ENCODE measurements at places on chromosomes 6 and 20.

- no peak for DNase-seq
Observed at GRCh38 chr6:155267411-155267810, 3.6 kb downstream of the CLDN20 start.

- DNase-seq = no peak
Observed at GRCh38 chr6:56649782-56650181, 7.1 kb upstream of the DST start.

DNA sequence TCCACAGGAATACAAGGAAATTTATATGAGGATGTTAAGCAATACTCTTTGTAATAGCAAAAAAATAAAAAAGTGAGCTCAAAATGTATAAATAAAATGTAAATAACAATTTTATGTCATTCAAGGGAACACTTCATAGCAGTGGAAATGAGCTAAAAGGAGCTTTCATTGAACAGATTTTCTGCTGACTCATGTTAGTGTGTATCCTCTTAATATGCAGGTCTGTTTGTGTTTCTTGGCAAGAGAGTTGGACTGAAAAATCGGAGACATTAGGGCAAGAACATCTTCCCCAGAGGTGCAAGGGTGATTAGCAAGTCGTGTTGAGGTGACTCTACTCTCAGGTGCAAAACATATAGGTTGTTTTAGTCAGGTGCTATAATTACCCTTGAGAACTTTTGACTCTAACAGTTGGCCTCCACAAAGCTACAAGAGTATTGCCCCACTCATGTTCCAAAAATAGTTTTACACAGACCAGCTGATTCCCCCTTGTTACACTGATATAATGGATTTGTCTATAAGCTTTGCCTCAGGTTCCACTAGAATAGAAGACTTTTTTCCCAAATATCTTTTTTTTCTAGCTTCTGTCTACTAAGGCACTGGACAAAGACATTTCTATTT, 702.9 kb downstream of the TENT5A start:
- no peak for DNase-seq

GRCh38 chr6:106924694-106925523, 49.6 kb downstream of the CD24 start:
- no peak for DNase-seq

DNA sequence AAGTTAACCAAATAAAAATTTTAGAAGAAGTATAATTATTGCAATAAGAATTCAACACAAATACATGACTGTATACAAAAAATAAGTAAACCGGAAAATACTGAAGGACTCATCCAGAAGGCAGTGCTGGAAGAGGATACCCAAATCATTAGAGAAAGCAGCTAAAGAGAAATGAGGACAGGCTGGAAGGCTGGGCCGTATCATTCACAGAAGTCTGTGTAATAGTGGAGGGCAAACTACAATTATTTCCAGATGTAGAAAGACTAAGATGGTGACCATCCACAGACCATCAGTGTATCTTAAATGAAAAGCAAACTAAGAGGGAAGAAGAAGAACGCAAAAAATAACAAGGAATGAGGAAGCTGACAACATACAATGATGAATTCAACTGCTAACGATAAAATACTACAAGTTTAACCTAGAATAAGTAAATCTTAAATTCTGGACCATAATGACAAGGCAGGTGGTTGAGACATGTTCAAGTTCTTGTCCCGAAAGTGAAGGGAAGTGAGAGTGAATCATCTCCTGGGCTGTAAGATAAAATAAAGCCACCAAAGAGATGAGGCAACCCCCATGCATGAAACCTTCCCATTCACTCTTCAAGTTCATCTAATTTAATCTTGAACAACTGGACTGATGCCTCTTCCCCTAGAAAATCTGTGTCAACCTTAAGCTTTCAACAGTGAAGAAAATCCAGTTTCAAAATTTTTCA, 71.5 kb downstream of the SLC23A2 start:
- no peak for DNase-seq

DNA sequence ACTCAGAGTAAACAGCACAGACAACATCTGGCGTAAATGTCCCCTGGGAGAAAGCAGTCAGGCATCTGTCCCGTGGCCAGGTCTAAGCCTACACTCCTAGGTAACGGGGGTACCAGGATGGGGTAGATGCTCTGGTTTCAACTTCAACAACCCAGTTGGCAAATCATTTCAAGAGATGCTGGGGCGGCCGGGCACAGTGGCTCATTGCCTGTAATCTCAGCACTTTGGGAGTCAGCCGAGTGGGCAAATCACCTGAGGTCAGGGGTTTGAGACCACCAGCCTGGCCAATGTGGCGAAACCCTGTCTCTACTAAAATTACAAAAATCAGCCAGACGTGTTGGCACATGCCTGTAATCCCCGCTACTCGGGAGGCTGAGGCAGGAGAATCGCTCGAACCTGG, 12.3 kb downstream of the PREX1 start:
- DNase-seq = no peak

DNA sequence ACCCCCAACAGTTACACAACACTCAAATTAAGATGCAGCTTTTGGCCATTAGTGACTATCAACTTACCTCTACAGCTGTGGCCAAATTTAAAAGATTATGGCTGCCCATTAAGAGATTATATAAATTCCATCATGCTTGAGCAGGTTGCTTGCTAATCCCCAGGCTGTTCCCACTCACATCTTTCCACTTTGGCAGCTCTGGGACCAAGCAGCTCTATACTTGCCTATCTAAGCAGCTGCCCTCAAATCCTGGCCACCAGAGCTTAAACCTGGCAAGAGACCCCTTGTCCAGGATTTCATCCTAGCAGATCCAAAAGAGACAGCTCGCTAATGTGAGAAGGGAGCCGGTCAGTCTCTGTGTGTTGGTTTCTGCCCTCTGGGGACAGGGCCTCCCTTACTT, 127.9 kb downstream of the SLC23A2 start:
- no peak for DNase-seq

- DNase-seq = peak; percentile 64
Observed at GRCh38 chr6:165662041-165662748, 846 bp downstream of the PDE10A start.

GRCh38 chr6:79605061-79605460, 26.1 kb upstream of the SH3BGRL2 start:
- no peak for DNase-seq

DNA sequence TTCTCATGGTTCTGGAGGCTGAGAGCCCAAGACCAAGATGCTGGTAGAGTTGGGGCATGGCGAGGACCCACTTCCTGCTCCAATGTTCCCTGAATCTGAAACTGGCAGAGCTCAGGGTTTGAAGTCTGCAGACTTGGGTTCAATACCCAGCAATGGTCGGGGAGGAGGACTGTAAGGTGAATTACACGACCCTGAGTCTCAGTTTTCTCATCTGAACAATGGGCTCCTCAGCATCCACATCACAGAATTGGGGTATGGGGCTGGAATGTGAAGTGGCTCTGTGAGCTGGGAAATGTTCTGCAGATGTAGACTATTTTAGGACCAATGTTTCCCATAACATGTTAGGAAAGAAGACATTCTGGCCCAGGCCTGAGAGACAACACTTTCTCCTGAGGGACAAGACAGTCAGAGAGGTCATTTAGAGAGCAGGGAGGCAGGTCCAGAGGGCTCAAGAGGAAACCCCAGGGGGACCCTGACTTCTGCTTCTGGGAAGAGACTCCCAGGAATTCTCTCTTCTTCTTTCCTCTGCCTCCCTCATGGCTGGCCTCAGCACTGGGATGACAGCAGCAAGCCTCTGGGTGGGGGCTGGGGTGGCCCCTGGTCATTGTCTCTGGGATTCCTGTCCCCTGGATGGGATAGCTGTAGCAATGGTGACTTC, 141.3 kb upstream of the PMEPA1 start:
- no peak for DNase-seq

- DNase-seq = no peak
Observed at GRCh38 chr6:52787917-52788316, 15.7 kb downstream of the GSTA1 start.

DNA sequence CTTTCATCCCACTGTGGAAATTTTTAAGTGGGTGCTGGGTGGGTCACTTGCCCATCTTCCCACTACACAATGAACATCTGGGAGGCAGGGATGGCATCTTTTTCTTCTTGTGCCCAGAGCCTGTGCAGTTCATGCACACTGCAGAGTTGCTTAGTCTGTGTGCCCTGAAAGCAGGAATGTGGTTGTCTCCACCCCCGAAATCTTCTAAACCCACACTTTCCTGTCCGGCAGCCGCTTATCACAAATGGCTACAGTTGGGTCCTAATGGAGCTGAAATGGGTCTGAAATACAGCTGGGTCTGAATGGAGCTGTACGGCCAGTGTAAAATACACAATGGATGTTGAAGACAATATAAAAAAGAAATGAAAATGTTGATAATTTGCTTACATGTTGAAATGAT, 112.1 kb upstream of the PMEPA1 start:
- no peak for DNase-seq

DNA sequence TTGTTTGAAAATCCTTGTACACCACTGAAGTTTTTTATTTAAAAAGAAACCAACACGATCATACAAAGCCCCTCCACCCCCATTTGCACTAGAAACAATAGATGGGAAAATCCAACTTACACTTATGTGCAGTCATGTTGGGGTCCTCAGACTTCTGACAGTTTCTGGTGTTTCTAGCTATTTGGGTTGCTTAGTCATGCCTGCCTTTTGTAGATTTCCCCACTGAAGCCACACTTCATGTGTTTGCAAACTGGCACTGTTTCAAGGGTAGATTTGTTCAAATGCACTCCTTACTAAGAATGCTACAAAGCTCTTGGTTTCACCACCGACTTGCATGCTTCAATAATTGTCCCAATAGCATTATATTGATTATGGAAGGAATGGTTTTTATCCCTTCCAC, 1.5 kb downstream of the SH3BGRL2 start:
- DNase-seq = peak; percentile 23

DNA sequence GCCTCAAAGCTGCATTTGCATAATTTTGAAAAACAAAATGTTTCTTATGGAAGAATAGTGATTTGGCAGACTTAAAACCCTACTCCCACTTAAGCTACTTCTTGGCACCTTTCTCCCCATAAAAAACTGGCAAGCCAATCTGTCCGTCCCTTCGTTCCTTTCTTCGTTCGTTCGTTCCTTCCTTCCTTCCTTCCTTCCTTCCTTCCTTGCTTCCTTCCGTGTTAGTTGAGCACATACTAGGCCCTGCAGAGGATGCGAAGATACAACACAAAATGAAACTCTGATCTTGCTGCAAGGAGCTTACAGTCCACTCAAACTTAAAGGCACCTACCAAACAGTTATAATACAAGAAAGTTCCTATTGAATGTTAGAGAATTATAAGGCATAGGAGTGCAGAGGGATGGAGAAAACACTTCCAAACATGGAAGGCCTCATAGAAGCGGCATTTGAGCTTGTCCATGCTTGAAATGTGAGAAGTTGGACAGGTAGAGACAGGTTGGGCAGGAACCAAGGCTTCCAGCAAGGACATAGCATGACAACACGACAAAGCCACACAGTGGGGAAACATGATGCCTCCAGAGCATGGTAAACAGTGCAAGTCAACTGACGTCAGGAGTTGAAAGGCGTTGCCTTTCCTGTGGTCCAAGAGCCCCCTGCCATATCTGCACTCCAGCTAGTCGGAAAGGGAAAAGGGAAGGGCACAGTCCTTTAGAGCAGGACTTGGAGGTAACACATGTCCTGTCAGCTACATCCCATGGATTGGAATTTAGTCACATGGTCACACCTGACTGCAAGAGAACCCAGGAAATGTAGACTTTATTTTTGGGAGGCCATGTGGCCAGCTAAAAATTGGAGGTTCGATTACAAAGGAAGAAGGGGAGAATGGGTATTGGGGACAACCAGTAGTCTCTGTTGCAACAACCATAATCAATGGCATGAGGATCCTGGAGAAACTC, 7.0 kb downstream of the PNPLA1 start:
- DNase-seq = no peak

- no peak for DNase-seq
Observed at GRCh38 chr6:137763436-137763835, 103.6 kb upstream of the TNFAIP3 start.

- DNase-seq = peak; percentile 56
Observed at GRCh38 chr6:132369526-132369925, 31.7 kb downstream of the MOXD1 start.

- no peak for DNase-seq
Observed at GRCh38 chr20:50426866-50427718, 83.1 kb upstream of the PTPN1 start.

DNA sequence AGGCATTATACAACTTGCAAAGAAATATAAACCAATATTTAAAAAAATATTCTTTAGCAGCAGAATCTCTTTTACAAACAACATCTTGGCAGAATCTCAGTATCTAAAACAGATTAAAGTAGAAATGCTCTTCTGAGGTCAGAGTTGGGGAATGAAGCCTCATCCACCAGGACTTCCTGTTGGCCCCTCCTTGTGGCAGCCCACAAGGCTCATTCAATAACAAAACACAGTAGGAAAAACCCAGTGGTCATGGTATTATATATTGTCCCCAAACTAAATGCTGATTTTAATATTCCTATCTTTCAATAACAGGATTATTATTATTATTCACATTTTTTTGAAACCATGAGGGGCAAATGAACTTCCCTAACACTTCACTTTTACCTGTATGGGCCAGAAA, 368.6 kb downstream of the BTBD9 start:
- DNase-seq = peak; percentile 71

- DNase-seq = peak; percentile 19
Observed at GRCh38 chr6:127300411-127300810, 33.7 kb downstream of the RNF146 start.

- DNase-seq = no peak
Observed at GRCh38 chr6:62013719-62014118, 272.3 kb downstream of the KHDRBS2 start.

GRCh38 chr6:19552076-19552475, 285.1 kb upstream of the ID4 start:
- DNase-seq = no peak

GRCh38 chr20:10434467-10434831, 427 bp upstream of the MKKS start:
- peak; percentile 95 for DNase-seq

GRCh38 chr6:14932485-14933182, 313.2 kb upstream of the JARID2 start:
- no peak for DNase-seq

- DNase-seq = no peak
Observed at GRCh38 chr20:45087814-45088213, 13.1 kb downstream of the KCNS1 start.

All from Daoy (cell line).